ENCODE measurements at places on chromosomes 5 and 9.

DNA sequence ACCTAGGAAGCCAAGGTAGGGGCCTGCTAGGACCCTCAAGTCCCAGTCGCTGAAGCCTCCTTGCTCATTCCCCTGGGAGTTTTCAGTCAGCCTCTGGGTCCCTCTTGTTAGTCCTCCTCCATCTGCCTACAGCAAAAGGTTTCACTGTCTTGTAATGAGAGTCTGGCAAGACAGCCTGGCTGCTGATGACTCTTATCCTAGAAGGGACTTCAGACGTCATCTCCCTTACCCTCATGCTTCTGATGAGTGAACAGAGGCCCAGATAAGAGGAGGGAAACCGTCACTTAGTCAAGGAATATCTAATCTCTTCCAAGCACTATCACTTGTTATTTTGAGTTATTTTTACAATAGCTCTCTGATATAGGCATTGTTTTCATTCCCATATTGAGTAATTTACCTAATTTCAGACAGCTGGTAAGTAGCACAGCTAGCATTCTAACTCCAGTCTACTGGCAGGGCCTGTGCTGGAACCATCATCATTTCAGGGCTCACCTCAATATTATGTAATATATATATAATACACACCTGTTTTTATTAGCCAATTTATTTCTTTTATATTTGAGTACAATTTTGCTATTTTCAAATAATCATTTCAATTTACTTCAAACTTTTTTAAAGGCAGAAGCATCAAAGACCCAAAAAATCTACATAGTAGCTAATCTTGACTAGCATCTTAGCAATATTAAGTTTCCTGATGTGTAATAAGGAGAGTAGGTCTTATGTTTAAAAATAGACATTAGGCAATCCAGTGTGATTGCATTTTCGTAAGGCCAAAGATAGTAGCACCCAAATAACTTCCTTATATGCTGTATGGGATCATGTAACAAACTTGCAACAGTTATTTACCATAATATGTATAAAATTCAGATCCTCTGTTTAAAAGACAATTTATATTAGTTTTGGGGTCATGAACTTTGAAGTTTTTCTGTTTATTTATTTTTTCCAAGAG lies 7.9 kb downstream of the CMYA5 start:
- peak; percentile 95 for DNase-seq

DNA sequence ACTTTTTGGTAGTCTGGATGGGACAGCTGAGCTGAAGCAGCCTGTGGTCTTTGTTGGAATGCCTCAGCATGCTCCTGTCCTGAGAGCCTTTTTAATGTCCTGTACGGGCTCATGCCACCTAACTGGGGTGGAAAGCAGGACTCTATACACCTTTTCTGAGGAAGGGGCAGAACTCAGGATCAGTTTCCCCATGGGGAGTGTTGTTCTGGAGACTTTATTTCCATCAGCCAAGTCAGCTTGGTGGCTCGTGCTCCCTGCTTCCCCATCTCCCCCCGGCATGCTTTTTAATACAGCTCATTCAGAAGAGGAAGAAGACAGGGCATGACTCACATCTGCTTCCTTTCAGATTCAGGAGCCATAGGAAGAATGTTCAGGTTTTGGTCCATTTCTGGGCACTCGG lies 5.1 kb upstream of the SEPTIN8 start:
- peak; percentile 50 for DNase-seq

GRCh38 chr9:134551644-134552348 lies 89.8 kb upstream of the COL5A1 start:
- DNase-seq = peak; percentile 75

- DNase-seq = no peak
Measured at GRCh38 chr5:110324876-110325275, 401.6 kb downstream of the TMEM232 start.

GRCh38 chr5:39396843-39397242 lies 27.9 kb downstream of the DAB2 start:
- DNase-seq = no peak

DNA sequence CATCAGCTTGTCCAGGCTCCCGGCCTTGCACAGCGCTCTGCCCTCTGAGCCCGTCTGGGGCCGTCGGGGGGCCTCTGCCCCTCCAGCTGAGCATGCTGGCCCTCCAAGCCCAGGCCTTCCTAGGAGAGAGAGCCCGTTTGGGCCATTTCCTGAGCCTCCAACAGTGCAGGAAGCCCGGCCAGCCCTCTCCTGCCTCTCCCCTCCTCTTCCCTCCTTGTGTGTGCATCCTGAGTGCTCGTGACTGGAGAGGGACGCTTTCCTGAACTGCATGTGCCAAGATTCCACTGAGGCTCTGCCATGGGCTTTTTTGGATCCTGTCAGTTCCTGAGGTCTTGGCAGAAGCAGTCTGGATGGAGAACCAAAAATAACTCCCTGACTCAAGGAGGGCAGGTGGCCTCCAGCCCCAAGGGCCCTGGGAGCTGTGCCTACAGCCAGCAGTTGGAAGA lies 15.6 kb downstream of the OLFM1 start:
- no peak for DNase-seq

DNA sequence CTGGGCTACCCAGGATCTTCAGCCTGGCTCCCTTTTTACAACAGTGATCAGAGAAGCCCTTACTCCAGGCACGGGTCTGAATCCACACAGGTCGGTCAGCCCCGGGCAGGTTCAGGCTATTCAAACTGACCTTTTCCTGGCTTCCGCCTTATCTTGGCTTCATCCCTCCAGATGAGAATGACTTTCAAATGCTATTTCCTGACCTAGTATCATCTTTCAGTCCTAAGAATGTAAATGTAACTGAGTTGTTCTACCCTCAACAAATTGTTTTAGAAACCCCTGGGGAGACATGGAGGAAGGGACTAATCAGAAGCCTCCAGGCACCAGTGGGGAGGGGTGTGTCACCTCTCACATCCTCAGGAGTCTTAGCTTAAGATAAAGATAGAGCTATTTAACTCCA lies 213.2 kb downstream of the EPB41L4A start:
- DNase-seq = no peak

DNA sequence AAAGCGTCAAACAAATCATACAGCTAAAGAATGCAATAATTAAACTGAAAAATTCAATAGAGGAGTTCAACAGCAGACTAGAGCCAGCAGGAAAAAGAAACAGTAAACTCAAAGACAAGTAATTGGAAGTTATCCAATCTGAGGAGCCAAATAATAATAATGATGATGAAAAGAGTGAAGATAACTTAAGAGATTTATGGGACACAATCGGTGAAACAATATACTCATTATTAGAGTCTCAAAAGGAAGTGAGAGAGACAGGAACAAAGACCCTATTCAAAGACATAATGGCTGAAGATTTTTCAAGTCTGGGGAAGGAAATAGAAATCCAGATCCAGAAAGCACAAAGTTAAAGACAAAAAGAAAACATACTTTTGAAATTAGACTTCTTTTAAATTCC lies 263.9 kb upstream of the NR4A3 start:
- no peak for DNase-seq

DNA sequence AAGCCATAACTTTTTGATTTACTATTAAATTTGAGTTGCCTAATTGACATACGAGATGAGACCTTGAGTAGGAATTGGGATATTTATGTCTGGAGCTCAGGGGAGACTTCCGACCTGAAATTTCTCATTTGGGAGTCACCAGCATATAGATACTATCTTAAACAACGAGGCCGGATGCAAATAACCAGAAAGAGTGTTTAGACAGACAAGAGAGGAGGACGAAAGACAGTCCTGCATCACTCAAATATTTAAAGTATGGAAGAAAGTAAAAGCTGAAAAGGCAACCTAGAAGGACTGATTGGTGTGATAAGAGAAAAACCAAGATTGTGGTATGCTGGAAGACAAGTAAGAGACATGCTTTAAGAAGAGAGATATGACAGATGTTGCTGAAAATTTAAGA lies 675.0 kb upstream of the NUDT12 start:
- no peak for DNase-seq

- DNase-seq = no peak
Measured at GRCh38 chr9:101226803-101227202, 158.0 kb downstream of the BAAT start.

- DNase-seq = no peak
Measured at GRCh38 chr9:130988905-130989304, 20.1 kb upstream of the LAMC3 start.

- DNase-seq = no peak
Measured at GRCh38 chr9:125681086-125681622, 25.9 kb downstream of the MAPKAP1 start.

DNA sequence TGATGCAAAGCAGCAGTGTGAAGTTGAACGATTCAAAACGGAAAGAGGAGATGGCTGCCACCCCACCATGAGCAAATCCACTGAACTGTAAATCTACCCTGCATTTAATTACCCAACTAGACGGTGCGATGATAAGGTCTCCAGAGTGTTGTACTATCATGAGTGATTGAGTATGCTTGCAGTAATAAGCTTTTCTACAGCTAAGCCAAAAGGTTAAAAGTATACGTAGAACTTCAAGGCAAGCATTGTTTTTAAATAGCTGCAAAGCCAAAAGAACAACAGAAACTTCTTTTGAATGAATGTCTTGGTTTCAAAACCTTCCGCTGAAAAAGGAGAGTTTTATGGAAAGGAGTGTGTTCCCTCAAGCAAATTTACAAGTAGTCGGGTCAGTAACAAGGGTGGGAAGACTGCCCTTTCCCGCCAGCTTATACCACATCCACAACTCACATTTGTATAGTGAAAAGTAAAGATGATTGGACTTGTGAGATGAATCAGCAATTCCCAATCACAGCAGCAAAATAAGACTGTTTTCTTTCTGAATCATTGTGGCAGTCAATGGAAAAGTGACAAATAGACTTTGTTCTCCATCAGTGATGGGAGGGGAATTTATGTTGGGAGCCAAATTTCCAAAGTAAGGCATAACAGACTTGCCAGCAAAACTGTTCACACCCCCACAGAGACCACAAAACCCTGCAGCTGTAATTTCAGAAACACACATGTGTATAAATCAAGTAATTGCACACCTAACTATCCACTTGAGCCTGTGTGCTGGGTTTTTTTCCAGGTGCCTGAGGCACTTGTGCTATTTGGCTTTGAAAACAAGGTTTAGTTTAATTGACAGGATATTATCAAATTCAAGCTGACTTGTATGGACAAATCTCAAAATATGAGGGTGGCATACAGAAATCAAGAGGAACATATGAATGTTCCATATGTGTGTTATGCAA lies 407.7 kb upstream of the GRAMD2B start:
- DNase-seq = peak; percentile 45

DNA sequence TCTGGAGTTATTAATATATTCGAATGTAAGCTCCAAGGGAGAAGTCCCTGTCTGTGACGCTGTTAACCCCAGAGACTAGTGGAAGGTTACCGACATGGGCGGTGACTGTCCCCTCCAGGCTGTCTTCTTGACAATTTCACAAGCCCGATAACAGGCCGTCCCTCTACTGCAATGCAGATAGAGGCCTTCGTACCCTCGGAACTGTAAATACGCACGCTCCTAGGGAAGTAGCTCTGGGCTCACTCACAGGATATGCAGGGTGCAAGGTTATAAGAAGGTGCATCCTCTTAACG lies 680 bp upstream of the RFK start:
- DNase-seq = no peak

DNA sequence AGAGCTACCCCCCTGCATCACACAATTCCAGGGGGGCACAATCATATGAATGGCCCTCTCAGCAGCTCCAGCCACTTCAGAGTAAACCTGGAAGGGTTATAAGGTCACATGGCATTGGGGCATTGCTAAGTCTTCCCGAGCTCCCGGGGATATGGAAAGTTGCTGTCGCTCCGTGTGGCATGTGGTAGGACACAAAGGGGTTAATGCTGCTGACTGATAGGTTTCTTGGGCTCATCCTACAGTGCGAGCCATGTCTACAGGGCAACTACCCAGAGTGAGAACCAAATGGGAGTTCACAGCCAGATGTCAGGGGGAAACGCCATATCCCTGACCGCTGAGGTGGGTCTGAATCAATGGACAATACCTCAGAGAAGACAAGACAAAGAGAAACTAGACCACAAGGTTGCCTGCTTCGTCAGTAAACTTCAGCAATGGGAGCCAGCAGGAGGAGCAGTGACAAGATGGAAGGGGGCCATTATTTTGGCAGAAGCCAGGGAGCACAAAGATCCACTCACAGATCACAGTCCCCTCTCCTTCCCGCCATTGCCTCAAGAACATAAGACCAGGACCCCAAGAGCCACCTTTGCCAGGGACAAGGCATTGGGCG lies 52.4 kb upstream of the SHISAL2B start:
- no peak for DNase-seq

GRCh38 chr5:163912046-163912445 lies 406.6 kb downstream of the MAT2B start:
- no peak for DNase-seq

- no peak for DNase-seq
Measured at GRCh38 chr9:111900858-111901612, 4.4 kb downstream of the UGCG start.

DNA sequence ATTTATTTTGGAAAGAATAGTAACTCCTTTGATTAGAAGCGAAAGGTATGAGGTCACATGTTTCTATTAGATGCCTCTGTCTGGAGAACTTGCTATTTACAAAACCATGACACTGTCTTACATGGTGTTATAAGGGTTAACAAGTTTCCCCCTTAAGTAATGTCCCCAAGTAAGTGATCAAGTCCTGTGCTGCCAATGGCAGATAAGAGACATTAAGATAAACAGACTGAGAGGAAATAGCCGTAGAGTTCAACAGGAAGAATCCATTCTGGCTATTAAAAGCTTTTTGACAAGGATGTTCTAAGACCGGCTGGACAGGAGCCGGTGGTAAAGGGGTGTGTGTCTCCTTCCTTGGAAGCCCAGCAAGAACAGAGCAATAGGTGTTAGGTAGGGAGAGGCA lies 257.5 kb downstream of the GADD45G start:
- no peak for DNase-seq

DNA sequence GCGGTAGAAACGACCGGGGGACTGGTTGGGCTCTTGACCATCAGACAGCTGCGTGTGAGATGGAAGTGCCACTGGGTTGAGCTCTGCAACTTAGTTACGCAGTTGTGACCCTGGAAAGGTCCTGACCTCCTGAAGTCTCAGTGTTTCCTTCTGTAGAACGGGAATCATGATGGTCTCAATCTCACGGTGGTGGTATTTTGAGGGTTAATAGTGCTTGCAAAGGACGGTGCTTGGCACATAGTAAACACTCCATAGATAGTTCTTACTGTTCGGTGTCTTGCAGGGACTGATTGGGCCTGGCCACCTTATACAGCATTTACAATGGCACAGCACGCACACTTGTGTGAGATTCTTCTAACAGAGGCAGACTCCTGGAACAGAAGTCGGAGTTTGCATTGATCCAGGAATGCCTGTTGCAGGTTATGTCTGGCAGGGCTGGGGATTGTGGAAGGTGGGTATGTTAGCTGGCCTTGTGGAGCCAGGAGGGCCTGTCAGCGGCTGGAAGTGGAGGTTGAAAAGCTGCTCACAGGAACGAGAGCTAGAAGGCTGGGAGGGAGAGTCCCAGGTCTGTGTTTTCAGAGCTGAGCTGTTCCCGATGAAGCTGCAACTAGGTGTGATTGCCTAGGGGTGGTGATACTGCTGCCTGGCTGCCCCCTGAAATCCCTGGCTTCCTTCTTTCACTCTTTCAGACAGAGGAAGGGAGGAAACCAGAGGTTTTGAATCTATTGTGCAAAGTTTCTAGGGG lies 962 bp upstream of the TXN start:
- no peak for DNase-seq

Data from fibroblast of pulmonary artery (primary cell).